ENCODE measurements at places on chromosomes 4 and X.

DNA sequence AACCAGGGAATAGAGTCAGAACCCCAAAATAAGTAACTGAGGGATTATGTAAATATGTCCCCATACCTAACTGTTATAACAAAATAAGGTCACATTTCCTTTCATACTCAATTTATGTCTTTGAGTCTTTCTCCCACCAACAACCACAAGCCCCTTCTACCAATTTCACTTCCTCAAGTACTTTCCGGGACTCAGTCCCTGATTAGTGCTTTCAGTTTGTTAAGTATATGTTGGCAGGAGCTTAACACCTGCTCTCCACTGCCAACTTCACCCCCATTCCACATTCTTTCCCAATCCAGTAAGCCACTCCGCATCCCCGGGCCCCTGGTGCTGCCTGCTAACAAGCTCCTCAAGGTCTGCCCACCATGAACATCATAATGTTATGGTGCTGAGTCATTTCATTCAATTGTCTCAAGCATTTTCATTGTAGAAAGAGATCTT, 71.3 kb upstream of the SPRY1 start:
- no peak for DNase-seq

DNA sequence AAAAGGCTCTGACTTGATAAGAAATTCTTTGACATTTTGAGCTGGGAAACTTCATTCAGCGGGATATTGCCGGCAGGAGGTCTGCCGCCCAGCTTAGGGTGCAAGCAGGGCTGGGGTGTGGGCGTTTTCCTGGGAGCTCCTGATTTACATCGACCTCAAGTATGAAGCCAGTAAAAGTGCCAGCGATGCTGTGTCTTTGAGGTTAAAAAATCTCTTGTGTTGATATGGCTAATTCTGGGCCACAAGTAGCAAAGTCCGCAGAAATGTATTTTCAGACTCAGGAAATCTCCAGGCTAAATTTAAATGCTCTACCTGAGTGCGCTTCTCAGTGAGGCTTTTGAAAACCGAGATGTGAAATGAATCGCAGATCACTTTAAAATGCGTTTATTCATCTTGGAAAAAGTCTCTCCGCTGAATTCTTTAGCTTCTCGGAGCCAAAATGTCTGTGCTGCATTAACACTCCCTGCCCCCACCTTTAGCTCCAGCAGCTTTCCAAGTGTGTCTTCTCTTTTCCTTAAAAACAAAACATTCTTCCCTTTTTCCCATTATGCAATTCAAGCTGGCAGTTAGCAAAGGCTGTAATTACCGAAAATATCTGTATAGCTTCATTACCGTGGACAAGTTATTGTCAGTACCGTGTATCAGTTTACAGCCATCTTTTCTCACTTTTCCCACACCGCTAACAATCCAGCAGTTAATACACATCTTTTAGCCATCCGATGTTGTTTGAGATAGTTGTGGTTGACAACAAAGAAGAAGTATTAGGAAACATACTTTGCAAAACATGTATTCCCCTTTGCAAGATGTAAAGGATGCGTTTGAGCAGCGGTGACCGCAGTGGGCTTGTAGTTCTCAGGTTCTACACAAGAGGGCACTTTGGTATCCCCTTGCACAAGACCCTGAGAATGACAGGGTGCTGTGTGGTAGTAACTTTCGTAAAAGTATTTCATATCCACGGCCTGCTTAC, 136.0 kb upstream of the STX18 start:
- DNase-seq = no peak

DNA sequence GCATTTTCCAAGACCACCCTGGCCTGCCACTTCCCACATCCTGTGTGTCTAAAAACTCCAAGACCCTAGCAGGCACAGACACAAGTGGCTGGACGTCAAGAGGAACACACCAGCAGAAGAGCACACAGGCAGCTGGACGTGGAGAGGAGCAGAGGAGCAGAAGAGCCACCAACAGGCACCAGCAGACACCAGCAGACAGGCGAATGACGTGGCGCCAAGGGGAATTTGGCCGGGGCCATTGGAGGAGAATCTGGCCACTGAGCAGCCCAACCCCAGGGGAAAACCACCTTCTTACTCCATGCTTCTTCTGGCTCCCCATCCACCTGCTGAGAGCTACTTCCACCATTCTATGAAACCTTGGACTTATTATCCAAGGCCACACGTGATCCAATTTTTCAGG, 243.1 kb upstream of the CTSO start:
- DNase-seq = no peak

DNA sequence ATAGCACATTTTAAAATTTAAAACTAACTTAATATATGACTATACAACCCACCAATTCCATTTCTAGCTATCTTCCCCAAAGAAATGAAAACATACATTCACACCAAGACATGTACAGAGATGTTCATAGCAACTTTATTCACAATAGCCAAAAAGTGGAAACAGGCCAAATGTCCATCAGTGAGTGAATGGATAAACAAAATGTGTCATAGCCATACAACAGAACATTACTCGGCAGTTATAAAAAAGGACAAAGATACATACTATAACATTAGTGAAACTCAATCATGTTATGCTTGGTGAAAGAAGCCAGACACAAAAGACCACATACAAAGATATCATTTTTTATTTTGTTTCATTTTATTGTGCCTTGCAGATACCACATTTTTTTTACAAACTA, 396.8 kb downstream of the PACRGL start:
- no peak for DNase-seq

DNA sequence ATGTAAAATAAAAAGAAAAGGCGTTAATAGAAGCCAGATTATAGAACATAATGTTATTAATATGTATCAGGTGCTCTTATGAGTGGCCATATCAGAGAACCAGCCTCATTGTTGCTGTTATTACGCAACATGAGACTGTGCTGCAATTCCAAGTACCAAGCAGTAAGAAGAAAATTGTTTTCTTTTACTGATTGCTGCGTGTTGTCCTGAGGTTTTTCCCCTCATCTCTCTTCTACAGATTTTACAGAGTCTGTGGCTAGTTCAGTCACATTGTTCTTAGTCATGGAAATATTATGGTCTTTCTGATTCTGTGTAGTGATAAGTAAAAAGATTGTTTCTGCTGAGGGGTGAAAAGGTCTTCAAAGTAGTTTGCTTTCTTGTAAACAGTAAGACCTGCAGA, 55.9 kb downstream of the NPNT start:
- no peak for DNase-seq
